ENCODE measurements at places on chromosomes 1 and 21. TPM values are rescaled to one million over a fixed set of nuclear protein-coding genes. Genes with fewer than 3 reads are reported as not detected.
A peak's percentile ranks its signal among the peaks of the same experiment; 100 is the strongest.

GRCh38 chr1:109828756-109829505 lies 65.2 kb upstream of the EPS8L3 start:
- peak; percentile 58 for DNase-seq

The IFNLR1 gene
- total RNA-seq, result not detected

The GRIK1 gene
- not detected for total RNA-seq

- peak; percentile 52 for DNase-seq
Measured at GRCh38 chr1:169928438-169929209, 34.9 kb upstream of the SCYL3 start.

DNA sequence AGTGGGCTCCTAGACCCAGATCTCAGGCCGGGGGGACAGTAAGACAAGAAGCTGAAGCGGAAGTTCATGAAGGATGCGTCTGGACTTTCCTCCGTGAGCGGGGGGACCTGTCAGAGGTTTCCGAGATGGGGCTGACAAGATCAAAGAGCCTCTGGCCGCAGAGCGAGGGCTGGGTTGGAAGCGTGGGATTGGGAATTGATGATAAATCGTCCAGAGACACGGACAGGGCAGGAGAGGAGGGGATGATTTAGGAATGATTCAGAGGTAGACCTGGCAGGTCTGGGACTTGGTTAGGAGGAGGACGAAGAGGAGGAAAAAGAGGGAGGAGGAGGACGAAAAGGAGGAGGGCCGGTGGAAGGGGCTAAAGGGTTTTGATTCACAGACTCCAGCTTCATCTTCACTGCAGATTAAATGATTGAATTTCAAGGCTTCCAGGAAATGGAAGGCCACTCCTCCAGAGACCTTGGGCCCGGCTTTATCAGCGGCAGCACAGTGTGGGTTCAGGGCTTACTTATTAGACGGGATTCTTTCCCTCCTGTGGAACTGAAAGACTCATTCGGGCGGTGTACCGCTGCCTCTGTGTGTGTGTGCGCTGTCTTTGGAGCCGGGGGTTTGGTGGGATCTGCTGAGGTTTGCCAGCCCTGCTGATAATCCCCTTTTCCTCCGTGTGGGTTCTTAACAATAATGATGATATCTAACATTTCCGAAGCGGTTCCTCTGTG lies 85.7 kb upstream of the SLC45A1 start:
- no peak for DNase-seq

- DNase-seq, result no peak
Measured at GRCh38 chr1:19859876-19860275, 22.3 kb upstream of the OTUD3 start.

The TRAPPC10 gene
- total RNA-seq, result 21.4 TPM

DNA sequence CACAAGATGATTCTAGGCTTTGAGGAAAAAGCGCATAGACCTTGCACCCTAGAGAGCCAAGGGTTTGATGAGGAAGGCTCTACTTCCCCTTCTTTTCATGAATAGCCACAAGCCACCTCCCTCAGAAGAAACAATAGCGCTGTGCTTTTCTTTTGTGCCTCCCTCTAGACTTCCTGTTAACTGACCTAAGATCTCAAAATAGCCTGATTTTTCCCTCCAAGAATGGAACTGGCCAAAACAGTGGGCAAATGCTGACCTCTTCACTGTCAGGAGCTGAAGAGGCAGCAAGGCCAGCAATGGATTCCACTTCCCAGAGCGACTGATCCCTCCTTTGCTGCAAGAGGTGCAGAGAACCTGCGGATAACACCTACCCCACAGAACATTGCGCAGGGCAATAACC lies 362.8 kb downstream of the KCNH1 start:
- no peak for DNase-seq

The B3GALT2 gene
- total RNA-seq, result 2.5 TPM

GRCh38 chr1:105100102-105100501 lies 1350.4 kb downstream of the AMY1C start:
- DNase-seq, result no peak

DNA sequence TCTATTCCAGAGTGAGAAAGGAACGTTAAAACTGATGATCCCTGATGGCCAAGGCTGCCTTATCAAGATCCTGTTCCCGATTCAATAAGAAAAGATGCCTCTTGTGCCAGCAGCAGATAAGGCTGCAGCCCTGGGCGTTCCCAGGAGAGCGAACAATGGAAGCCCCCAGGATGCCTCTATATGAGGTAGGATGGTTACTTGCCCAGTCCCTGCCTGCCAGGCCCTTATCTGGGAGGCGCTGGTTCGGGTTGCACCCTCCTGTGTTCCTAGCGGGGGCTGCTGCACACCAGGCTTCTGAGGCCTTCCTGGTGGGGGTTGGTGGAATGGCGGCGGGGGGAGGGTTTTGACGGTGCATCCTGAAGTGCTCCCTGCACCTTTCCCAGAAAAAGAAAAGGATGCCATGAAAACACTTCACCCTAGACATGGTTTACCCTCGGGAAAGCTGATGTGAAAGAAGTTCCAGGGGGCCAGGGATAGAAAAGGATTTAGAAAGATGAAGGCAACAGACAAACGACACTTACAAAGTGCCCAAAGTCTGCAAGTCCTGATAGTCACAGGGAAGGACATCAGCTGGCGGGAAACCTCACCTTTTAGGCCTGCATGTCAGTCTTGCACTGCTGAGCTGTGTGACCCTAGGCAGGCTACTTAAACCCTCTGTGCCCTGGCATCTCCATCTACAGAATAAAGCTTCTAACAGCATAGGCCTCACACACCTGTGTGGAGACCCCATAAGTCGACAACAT lies 100.3 kb downstream of the KCNJ15 start:
- no peak for DNase-seq

GRCh38 chr1:89990976-89991831 lies 3.7 kb upstream of the ZNF326 start:
- DNase-seq, result no peak

- no peak for DNase-seq
Measured at GRCh38 chr1:191026828-191027227, 549.2 kb upstream of the BRINP3 start.

The ZNF648 gene
- not detected for total RNA-seq

DNA sequence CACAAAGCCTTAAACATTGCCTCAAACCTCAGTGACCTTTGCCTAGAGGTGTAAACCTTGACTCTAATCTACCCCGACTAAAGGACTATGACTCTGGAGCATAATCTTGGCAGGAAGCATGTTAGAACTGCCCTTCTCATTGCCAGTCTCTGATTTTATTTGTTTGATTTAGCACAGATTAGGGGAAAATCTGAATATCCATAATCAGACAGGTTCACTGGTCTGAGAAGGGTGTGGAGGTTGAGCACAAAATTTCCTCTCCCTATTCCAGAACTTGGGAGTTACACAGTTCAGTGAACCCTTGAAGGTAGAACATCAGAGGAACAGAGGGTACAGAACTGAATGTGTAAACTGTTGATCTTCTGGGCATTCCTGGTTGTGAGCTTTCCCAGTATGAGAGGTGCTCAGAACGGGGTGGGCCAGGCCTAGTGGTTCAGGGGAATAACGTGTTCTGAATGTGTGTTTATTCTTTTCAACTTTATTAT lies 8.3 kb upstream of the PSMB4 start:
- DNase-seq, result no peak

DNA sequence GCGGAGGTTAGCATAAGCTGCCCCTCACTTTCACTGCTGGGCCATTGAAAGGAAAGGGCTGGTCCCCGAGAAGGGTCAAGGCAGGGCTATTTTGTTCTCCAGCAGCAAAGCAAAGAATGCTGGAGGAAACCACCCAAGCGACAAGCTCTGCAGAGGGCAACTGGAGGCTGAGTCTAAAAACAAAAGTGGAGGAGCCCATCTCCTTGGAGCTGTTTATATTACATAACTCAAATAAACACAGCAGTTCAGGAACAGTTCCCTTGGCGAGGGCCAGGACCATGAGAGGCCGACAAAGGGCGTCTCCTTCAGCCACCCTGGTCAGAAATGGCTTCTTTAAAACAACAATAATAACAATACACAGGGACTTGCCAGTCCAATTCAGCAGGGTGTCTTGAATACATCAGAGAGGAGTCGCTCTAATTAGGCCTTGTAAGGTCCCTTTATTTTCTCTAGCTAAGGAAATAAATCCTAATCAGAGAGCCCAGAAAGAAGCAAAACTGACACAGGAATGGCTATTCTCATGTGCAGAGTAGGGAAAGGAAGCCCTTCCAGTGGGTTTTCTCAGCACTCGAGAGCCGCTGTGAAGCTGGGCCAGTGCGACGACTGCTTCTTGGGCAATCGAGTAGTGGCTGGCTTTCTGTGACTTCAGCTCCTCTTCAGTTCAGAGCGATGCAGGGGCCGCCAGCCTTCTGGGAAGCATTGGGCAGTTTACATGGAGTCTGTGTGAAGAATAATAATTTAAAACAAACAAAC lies 57.0 kb upstream of the TARBP1 start:
- DNase-seq, result no peak

DNA sequence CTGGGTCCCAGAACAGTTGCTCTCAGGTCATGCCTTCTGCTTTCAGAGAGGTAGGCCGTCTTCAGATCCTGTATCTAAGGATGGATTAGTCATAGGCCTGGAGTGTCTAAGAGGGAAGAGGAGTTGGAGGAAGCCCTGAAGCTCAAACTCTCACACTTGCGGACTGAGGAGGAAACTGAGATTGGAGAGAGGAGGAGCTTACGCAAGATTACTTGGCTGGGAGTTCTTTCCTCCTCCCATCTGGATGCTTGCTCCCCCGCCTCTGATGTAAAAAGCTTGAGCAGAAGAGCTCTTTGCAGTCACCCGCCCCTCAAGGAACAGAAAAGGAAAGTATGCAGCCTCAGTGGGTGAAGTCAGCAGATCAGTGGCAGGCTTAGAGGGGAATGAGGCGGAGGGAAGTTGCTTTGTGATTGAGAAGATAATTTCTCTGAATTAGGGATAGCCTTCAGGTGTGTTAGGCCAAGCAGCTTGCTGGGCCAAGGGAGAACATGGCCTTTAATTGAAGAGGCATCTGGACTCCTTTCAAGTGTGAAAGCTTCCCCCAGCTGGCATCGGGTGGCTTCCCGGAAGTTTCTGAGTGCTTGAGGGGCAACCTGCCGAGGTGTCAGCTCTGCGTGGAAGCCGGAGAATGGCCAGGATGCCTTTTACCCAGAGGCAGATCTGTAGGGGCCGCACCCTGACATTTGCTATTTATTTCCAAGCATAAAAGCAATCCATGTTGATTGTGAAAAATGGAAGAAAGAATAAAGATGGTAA lies 6.6 kb downstream of the ADORA1 start:
- no peak for DNase-seq

The CD52 gene
- not detected for total RNA-seq

DNA sequence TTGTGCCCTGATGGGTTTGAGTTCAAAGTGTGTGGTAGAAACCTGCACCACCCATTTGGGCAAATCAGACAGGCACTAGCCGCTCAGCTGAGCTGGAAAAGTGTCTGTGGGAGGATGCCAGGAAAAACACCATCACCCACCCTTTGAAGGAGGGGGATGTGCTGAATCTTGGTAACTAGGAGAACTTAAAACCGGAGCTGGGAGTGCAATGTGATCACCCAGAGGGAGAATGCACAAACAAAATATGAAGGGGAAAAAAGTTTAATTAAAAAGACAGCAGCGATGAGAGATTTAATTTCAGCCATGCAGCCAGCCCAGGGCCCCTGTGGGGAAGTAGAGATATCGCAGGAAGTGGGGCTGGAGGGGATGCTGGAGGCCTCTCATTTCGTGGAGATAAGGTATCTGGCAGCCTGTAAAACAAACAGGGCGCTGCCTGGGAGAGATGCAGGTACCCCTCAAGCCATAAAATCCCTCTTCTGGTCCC lies 86.8 kb upstream of the BCAR3 start:
- DNase-seq, result no peak

The ZNF678 gene
- 9.0 TPM for total RNA-seq

The BARHL2 gene
- not detected for total RNA-seq

The RGS5 gene
- total RNA-seq, result 6.4 TPM

- DNase-seq, result no peak
Measured at GRCh38 chr1:27506703-27507102, 16.7 kb upstream of the WASF2 start.

GRCh38 chr21:45154511-45155508 lies 80.4 kb downstream of the ADARB1 start:
- peak; percentile 88 for DNase-seq

GRCh38 chr1:156876281-156876680 lies 15.6 kb downstream of the NTRK1 start:
- DNase-seq, result no peak

DNA sequence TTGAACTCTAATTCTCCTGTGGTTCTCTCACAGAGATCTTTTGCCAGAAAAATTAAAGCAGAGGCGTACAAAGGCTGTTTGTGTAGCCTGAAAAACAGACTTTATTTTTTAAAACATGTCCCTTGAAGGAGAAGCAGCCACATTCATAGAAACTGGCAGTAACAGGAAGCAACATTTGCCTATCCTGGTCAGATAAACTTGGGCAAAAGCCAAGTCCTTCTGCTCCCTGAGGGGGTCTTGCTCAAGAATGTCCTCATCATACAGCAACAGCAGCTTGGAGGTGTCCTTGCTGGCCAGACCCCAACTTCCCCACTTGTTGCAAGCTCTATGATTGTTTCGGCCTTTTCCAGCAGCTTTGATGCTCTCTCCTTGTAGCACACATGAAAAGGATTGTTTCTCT lies 36.3 kb downstream of the MSTO1 start:
- DNase-seq, result no peak

DNA sequence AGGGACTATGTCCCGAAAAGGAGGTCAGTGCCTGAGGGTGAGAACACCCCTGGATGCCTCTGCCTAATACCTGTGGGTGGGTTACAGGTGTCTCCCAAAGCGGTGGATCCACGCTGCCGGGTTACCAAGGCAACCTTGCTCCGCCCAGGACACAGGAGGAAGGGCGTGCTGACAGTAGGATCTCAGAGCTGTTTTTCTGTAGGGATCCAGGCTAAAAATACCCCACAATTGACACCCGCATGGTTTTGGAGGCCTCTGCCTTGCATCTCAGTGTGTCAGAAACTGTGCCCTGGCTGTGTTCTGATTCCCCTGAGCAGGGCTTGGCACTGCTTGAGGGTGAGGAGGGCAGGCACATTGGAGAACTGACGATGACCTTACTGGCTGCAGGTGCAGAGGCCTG lies 118.0 kb downstream of the IER5 start:
- no peak for DNase-seq

DNA sequence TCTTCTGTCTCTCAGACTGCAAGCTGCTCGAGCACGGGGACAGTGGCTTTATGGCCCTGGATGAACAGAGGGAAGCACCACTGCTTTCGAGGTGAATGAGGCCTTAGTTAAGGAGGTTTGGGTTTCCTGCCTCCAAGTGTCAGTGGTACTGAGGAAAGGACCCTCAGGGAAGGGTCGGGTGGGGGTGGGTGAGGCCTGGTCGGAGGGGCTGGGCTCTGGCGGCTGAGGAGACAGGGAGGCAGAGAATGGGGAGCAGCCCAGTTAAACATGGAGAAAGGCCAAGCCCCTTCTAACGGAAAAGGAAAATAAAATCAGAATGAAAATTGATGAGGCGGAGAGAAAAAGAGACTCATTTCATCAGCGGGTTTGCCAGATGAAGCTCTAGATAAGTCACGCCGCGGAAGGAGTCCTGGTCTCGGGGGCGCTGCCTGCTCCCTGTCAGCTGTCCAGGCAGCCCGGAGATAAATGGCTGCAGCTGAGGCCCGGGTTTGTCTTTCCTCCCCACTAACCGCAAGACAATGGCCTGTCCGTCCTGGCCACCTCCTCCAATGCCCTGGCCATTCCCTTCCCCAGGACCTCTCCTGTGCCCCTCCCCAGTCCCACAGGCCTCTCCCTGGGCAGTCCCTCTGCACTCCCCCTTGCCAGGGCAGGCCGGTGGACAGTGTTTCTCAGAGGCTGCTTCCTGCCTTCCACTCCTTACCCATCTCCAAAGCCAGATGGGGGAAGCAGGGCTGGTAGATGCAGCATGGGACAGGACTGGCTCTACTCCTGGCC lies 55.2 kb downstream of the LRRN2 start:
- DNase-seq, result peak; percentile 20
